Activated naive CD8-positive, alpha-beta T cell treated with anti-CD3 and anti-CD28 coated beads for 36 hours (primary cell): ENCODE measurements at places on chromosomes 11 and 22. TPM values are rescaled to one million over a fixed set of nuclear protein-coding genes. Genes with fewer than 3 reads are reported as not detected.

GRCh38 chr11:61297746-61298145 is 2.6 kb upstream of the VWCE start:
- no peak for DNase-seq

The KCNJ11 gene
- total RNA-seq = 0.74 TPM

The FOSL1 gene
- 16.0 TPM for total RNA-seq

DNA sequence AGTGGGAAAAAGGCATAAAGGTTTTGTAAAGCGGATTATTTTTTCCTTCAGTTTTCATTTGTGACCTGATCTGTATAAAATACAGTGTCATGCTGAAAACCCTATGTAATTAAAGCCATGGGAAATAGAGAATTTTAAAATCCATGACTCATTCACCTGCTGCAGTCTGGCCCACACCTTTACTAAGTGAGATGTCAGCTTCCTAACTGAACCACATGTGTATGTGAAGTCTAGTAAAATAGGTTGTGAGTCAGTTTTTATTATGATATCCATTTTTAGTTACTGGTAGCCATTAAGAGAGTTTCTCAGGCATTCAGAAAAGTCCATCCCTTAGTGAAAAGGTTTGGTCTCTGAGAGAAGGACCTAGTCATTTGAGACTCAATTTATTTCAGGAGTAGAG is 60.9 kb downstream of the TRIM44 start:
- DNase-seq = no peak

The OR52N1 gene
- not detected for total RNA-seq
